ENCODE measurements at places on chromosomes 4 and X.

DNA sequence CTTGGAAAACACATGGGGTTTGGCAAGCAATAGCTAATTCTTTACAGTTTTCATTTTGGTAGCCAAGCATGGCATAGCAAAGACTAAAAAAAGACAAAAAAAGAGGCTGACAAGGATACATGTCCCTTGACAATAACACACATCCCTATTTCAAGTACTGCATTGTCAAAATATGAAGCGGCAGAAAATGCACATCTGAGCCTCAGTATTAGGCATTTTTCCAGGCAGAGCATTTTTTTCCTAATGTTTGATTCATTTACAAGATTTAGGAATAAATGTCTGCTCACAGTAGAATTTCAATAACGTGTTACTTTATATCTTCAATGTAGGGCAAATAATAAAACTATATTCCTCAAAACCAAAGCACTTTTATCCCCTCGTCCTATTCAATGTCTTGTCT, 216.3 kb upstream of the PCDH18 start:
- no peak for DNase-seq

GRCh38 chr4:19399001-19399400, 852.7 kb upstream of the SLIT2 start:
- DNase-seq, result no peak

GRCh38 chr4:14771504-14772175, 230.6 kb upstream of the CPEB2 start:
- no peak for DNase-seq

GRCh38 chr4:38610966-38611431, 53.0 kb upstream of the KLF3 start:
- no peak for DNase-seq

- DNase-seq, result peak; percentile 7
Observed at GRCh38 chr4:122710434-122711308, 21.8 kb upstream of the BBS12 start.

- no peak for DNase-seq
Observed at GRCh38 chr4:164482758-164483157, 271.2 kb upstream of the SMIM31 start.

DNA sequence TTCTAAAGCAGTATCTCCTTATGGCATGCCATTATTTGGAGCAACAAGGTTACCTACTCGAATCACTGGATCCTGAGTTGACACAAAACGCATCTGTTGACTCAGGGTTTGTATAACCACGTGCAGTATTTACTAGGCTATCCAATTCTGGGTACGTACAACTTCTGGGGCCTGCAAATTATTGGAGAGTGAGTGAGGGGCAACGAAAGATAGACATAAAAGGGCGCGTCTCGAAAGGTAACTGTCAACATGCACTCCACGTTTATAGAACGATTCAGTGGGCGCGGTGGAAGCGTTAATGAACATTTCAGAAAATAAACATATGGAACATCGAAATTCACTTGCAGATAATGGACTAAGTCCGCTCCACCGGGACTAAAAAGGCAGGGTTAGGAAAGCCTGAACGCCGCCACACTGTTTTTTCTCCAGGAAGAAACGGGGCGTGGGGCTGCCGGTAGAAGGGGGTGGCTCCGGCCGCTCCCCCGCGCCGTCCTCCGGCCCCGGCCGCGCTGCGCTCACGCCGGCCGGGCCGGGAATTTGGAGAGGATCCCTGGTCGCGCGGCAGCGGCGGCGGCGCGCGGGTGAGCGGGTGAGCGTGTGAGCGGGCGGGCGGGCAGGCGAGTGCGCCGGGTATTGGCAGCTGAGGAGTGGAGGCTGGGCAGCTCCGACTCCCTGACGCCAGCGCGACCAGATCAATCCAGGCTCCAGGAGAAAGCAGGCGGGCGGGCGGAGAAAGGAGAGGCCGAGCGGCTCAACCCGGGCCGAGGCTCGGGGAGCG, at the start of gene SMAD1:
Gene SMAD1 (plus strand): TSS at position 690 of the 778 bp plus-strand sequence. CDS start 32,761 bp downstream, outside the sequence.
- no peak for DNase-seq

All from CD4-positive, alpha-beta memory T cell (primary cell).